Activated T-cell treated with anti-CD3 and anti-CD28 coated beads, Interleukin-2, amount 50 U/mL, for 1 hour (primary cell): ENCODE measurements at places on chromosomes 4 and X.

GRCh38 chr4:152304220-152304619 lies 231.7 kb downstream of the FBXW7 start:
- no peak for DNase-seq

DNA sequence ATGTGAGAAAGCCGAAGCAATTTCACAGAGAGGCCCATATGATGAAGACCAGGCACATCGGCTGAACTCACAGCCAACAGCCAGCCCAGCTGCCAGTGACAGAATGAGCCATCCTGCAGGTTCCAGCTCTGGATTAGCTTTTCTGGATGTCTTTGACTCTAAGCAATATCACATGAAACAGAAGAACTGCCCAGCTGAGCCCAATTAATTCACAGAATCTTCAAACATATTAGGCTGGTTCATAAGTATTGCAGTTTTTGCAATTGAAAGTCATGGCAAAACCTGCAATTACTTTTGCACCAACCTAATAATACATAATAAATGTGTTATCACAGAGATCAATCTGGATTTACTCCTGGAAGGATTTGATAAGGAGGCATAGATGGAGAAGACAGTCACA lies 299.9 kb downstream of the RAB28 start:
- DNase-seq: no peak

DNA sequence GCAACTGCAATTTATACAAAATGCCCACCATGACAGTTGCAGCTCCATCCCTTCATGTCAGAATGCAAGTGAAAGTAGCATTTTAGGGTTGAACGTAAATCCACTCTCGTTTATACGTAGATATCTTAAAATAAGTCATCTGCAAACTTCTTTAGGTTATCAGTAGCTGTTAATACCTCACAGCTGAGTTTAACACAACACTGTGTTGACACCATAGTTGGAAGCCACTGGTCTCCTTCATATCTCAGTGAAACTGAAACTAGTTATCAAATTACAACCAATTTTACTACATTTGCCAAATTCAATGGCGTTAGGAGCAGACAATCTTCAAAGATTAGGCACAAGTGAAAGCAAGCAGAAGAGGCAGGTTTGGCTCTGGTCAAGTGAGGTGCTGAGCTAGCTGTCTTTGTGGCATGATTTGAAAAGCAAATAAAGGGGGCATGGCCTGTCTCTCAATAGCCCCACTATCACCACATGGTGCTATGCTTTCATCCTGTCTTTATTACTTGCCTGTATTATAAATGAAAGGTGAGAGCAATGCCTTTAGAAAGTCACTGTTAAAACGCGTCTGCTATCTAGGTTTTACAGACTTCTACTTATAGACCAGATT lies 12.3 kb downstream of the PPP3CA start:
- DNase-seq: no peak

- DNase-seq: no peak
Observed at GRCh38 chrX:140123446-140123845, 158.1 kb upstream of the CXorf66 start.

GRCh38 chr4:22202975-22203710 lies 254.6 kb upstream of the KCNIP4 start:
- DNase-seq: no peak

DNA sequence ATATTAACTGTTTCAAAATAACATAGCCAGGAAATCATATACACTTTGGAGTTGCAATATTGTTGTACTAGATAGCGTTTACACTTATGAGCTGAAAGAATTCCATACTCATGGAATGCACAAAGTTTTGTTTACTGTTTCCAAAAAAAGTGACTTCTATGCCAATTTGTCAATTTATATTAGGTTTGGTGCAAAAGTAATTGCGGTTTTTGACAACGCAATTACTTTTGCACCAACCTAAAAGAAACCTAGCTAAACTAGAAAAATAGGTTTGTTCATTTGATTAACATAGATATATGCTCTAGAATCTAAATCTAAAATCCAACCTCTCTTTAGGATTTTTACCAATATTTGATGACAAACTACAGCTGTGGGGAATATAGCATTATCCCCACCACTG lies 15.2 kb downstream of the RXFP1 start:
- DNase-seq: no peak

DNA sequence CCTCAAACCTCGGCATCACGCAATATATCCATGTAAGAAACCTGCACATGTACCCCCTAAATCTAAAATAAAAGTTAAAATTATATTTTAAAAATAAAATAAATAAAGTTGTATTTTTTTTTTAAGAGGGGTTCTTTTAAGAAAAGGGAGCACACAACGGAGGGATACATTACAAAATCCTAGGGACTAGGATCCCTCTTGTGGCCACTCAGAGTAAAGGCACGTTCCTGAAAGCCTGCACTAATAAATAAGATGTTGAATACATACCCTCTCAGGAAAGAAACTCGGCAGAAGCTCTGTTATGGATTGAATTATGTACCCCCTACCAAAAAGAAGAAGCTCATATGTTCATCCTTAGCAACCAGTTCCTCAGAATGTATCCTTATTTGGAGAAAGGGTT lies 50.9 kb upstream of the PRDX4 start:
- no peak for DNase-seq

- DNase-seq: no peak
Observed at GRCh38 chr4:8171984-8172924, 13.6 kb upstream of the ABLIM2 start.

GRCh38 chrX:44010626-44011025 lies 37.4 kb upstream of the NDP start:
- no peak for DNase-seq

- DNase-seq: no peak
Observed at GRCh38 chrX:108735091-108735678, 1.2 kb downstream of the IRS4 start.

DNA sequence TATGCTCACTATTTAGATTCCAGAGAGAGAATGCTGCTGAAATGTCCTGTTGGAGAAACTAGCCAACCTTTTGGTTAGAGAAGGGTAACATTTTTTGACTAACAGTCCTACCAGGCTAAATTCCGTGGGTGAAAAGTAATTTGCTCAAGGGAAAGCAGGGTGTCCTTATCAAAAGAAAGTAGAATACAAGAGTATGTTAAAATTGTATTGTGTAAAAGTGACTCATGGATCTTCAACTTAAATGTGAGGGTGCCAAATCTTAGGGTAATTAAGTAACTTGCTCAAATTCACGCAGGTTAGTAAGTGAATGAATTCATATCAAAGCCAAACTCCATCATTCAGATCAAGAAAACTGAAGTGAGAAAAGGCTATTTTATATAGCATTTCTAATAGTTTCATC lies 81.7 kb downstream of the PCDH7 start:
- DNase-seq: no peak

- DNase-seq: no peak
Observed at GRCh38 chrX:480861-481417, 94.2 kb upstream of the PPP2R3B start.

GRCh38 chr4:81648576-81649275 lies 177.0 kb upstream of the RASGEF1B start:
- DNase-seq: peak; percentile 24

DNA sequence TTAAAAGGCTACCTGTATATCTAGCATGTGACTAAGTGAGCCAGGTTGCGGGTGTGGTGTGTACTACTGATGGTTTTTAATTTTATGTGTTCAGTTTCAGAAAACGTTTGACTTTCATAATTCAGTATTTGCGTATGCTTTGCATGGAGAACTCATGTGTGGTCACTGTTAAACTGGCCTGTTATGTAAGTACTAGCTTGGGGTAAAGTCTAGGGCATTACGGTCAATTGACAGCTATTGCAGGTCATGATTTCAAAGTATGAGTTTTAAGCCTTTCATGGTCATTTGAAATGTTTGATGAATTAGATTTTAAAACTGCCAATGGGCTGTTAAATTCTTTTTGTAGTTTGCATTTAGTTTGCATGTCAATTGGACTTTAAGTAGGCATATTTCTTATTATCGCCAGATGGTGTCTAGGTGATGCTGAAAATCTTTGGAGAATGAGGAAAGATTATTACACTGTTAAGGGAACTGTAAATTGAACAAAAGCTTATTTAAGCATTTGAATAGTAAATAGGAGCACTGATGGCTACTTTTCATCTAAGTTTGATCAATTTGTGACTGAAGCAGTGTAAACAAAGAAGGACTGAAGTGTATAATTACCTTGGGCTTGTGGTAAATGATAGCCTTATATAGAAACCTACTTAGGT lies 563.4 kb downstream of the DACH2 start:
- no peak for DNase-seq

DNA sequence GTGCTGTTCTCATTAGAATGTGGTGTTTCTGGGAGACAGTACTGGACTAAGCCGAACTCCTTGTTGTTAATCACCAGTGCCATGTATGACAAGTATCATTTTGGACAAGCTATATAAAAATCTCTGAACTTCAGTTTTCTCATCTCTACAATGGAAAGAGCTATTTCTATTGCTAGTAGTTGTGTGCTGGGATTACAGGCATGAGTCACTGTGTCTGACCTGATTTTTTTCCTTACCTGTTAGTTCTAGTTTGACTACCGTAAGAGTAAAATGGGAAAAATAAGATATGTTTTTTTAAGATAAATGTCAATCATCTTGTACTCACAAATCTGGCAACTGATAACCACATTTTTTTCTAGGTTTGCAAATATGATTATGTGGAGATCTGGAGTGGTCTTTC lies 192.3 kb downstream of the TLL1 start:
- DNase-seq: no peak

- no peak for DNase-seq
Observed at GRCh38 chrX:581720-582298, 48.8 kb upstream of the SHOX start.

- no peak for DNase-seq
Observed at GRCh38 chrX:17602245-17602644, 135.0 kb upstream of the SCML1 start.

DNA sequence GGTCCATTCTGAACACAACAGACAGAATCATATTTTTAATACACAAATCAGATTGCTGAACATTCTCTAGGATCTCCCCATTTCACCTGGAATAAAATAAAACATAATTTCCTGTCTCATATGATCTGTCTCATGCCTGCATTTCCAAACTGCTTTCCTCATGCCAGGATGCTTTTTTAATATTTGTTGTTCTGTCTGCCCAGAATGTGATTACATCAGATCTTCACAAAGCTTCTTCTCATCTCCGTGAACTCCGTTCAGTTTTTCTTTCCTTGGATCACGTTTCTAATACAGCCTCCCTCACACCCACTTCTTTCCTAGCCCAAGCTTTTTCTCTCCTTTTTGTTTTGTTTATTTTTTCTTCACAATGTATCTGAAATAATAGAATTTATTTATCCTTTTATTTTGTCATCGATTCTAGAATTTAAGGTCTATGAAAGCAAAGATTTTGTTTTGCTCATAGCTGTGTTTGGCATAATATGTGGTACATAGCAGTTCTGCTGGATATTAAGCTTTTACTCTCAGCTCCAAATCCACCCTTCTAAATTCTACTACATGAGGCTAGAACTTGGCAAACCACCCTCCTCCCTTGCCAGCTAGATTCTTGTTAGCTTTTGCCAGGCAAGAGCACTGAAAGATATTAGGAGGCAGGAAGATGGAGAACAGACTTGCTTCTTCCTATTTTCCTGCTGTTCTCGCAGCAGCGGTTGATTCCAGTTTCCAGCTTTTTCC lies 165.5 kb upstream of the SLIT2 start:
- no peak for DNase-seq

- no peak for DNase-seq
Observed at GRCh38 chr4:136337216-136337615, 1195.1 kb downstream of the PCDH18 start.

DNA sequence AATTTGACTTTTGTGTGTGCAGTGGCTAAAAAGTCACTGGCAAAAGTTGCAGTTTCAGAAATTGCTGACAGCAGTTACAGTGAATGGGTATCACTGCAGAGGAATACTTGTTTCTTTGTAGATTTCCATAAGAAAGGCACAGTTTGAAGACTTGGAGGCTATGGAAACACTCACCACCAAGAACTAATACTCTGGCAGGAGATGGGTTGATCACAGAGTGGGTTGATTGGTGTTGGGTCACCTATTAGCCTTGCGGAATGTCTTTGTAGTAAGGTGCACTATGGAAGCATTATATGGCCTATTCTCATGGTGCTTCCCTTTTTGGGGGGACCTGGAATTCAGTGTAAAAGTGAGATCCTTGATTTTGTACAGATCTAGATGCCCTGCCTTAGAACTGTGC lies 502.8 kb downstream of the CFAP47 start:
- DNase-seq: no peak

GRCh38 chr4:37946503-37947179 lies 13.6 kb upstream of the PTTG2 start:
- DNase-seq: no peak

DNA sequence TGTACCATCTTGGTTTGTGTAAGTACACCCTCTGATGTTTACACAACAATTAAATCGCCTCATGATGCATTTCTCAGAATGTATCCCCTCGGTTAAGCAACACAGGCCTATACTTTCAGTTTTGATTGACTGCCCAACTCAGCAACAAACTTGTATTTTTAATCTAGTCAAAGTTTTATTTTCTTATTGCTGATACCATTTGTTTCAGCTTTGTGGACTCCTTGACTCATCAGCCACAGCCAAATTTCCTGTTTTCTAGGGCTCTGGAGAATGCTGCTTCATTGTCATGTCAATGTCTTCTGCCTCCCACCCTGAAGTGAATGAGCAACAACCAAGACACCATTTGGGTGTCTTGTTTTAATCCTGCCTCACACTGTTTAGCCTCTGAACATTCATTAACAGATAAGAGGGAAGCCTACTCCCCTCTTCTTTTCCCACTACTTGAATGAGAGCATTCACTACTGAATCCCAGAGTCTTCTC lies 14.0 kb downstream of the BBS12 start:
- DNase-seq: no peak

DNA sequence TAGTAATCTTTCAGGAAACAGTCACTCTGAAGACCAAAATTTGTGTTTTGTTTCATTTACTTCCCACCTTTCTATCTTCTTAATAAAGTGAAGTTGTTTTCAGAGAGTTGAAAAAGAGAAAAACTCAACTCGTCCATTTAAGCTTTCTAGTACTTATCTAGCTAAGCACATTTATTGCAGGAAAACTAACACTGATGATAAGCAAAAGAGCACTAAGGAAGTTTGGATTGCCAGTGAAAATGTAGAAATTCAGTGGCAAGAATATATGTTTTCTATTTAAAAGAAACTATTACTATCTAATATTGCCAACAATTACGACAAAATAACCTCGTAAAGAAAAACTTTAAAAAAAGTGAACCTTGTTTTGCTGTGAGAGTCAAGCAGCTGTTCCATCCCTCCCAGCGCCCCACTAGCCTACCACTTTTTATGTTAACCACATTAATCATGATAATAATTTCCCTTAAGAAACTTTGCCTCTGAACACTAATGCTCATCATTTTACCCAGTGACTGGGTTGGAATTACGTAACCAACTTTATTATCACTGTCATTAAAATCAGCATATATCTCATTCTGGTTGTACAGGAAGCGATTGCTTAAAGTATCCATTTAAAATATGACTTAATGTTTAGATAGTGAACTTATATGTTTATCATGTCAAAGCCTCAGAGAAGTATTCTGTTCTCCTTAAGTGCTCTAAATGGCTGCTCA lies 24.8 kb downstream of the SPRY1 start:
- DNase-seq: no peak

GRCh38 chrX:16076834-16077233 lies 46.5 kb upstream of the GRPR start:
- DNase-seq: no peak

GRCh38 chrX:56783996-56784620 lies 55.1 kb downstream of the NBDY start:
- no peak for DNase-seq

- DNase-seq: no peak
Observed at GRCh38 chrX:48533165-48533564, 6.3 kb upstream of the TBC1D25 start.

- no peak for DNase-seq
Observed at GRCh38 chr4:41176340-41176739, 38.0 kb downstream of the APBB2 start.
